ENCODE measurements at places on chromosomes 4 and X.

- DNase-seq: peak; percentile 3
Measured at GRCh38 chrX:47623540-47624027, 3.9 kb upstream of the SYN1 start.

- no peak for DNase-seq
Measured at GRCh38 chrX:152451731-152451980, 541 bp upstream of the GABRA3 start.

GRCh38 chrX:41164449-41164848 lies 79.2 kb downstream of the USP9X start:
- no peak for DNase-seq

DNA sequence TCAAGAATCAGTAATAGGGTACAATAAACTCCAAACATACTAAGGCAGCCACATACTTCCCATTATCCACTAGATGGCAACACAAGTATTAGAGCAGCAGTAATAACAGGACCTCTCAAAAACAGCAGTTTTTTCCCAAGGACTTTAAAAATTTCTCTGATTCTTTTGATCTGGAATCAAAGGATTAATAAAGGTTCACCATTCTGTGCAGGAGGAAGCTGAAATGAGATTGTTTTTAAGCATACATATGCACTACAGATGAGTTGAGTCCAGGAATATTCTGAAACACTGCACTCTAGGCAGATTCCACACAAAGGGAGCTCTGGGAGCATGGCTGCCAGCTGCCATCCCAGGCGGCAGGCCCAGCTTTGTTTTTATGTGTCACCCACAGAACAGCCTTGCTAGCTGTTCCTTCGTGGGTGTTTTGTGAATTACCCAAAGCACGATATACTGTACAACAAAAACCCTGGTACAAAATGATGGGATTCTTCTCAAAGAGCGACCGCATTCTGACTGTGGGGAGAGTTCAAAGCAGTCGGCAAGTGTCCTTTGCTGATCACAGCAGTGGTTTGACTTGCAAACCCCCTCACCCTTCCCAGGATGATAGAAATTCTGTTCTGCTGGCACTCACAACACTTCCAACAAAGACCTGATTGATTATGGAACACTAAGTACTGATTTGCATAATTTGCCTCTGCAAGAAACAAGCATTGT lies 61.0 kb downstream of the STX18 start:
- DNase-seq: no peak

DNA sequence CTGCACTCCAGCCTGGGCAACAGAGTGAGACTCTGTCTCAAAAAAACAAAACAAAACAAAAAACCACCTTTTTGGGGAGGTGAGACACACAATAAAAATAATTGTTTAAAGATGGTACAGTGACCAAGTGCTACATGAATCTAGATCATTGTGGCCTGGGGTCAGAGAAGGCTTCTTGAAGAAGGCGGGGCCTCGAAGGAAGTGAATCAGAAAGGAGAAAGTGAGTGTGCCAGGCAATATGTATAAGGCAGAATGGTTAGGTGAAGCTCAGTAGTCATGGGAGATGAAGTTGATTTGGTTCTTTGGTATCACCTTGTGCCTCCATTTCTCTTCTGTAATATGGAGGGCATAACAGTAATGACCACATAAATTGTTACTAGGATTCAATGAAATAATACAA lies 58.9 kb downstream of the DOCK11 start:
- no peak for DNase-seq

Measured in activated CD4-positive, CD25-positive, alpha-beta regulatory T cell treated with anti-CD3 and anti-CD28 coated beads, Interleukin-2, amount 50 U/mL, for 16 hours (primary cell).